Stimulated activated CD8-positive, alpha-beta memory T cell treated with anti-CD3 and anti-CD28 coated beads, Interleukin-12 subunit alpha, Interleukin-12 subunit beta, amount 100 ng/mL, for 1 hour (primary cell): ENCODE measurements at places on chromosomes 7 and 10.

GRCh38 chr10:91579329-91579985, 53.4 kb downstream of the PPP1R3C start:
- no peak for DNase-seq

DNA sequence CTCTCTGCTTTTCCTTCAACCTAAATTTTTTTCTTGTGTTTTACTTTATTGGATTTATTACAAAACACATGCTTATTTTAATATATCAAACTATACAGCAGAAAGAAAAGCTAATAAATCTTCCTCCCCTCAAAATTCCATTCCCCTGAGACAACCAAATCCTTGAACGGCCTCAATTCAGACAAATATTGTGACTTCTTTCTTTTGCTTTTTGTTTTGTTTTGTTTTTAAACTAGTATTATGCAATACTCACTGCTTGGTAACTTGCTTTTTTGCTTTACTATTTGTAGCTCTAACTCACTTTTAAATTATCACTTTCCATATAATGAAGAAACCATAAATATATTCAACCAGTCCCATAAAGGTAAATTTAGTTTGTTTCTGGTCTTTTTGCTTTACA, 59.4 kb upstream of the CDK1 start:
- DNase-seq = no peak

- DNase-seq = no peak
These were observed 153.0 kb downstream of the ATE1 start for GRCh38 chr10:121774813-121775212.

DNA sequence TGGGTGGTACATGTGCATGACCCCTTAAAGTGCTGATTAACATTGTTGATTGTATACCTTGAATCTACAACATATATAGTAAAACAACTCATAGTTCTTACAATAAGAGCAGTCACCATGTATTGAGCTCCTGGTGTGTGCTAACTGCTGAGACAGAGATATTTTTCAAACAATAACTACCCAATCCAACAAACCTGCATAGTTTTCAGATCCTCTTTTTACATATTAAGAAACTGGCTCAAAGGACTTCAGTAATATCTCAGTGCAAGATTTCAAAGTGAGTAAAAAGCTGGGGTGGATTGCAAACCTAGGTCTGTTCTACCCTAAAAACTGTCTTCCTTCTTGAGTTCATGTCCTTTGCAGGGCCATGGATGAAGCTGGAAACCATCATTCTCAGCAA, 272.2 kb downstream of the SNX13 start:
- no peak for DNase-seq

DNA sequence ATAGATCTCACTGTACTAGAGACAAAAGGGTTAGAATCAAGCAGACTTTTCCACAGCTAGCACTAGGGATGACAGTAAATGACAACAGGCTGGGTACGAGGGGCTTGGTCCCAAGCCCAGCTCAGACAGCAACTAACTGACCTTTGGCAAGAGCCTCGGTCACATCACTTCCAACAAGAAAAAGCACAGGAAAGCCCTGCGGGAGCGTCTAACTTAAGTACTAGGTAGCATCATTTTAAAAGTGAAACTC, 22.8 kb downstream of the CALML3 start:
- no peak for DNase-seq

- DNase-seq = no peak
These were observed 62.4 kb upstream of the MKRN1 start for GRCh38 chr7:140541513-140542227.

GRCh38 chr10:62578301-62578700, 204.1 kb downstream of the ZNF365 start:
- no peak for DNase-seq

- DNase-seq = no peak
These were observed 120.4 kb upstream of the TARP start for GRCh38 chr7:38393874-38394273.

- DNase-seq = no peak
These were observed 19.1 kb upstream of the VOPP1 start for GRCh38 chr7:55591282-55591931.

DNA sequence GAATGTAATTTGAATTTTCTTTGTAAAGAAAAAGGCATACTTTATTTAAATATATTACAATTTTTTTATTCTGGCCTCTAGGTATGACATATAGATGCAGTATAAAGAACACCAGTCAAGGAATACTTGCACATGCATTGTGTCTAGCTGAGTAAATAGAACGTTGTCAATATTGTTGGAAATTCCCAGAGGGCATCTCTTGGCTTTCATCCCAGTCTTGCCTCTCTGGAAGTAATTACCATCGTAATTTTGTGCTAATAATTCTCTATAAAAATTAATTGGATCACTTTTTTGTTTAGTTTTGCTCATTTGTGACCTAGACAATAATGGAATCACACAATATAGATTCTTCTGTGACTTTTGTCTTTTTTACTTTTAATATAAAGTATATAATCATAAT, 1052.3 kb upstream of the CELF2 start:
- no peak for DNase-seq

- no peak for DNase-seq
These were observed 1.7 kb upstream of the FUOM start for GRCh38 chr10:133359554-133359971.

GRCh38 chr10:126595160-126595559, 75.3 kb downstream of the C10orf90 start:
- no peak for DNase-seq

DNA sequence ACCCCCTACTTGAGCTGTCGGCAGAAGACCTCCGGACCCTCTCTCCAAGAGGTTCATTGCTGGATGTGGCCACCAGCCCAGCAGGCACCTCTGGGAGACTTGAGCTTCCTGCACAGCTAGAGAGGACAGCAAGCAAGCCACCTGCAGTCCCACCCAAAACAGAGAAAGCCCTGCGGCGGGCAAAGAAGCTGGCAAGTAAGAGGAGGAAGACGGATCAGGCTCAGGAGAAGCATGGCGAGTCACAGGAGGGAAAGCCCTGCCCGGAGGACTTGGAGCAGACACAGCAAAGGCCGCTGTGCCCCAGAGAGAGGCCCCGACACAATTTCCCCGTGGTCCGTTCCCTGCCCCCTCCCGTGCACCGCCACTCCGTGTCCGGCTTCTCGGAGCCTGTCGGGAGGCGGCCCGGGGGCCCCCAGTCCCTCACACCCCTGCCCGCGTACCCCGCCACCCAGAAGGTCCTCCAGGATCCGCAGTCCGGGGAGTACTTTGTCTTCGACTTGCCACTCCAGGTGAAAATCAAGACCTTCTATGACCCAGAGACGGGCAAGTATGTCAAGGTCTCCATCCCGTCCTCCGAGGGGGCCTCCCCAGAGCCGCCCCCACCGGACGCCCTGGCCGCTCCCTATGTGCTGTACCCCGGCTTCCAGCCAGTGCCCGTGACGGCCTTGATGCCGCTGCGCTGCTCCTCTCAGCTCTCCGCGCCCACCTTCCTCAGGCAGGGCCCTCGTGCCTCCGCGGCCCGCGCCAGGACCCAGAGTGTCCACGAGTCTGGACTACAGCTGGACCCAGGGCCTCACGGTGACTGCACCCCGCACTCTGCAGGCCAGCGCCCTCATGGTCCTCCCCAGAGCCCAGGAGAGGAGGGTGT, 27.2 kb downstream of the C10orf71 start:
- DNase-seq = no peak

DNA sequence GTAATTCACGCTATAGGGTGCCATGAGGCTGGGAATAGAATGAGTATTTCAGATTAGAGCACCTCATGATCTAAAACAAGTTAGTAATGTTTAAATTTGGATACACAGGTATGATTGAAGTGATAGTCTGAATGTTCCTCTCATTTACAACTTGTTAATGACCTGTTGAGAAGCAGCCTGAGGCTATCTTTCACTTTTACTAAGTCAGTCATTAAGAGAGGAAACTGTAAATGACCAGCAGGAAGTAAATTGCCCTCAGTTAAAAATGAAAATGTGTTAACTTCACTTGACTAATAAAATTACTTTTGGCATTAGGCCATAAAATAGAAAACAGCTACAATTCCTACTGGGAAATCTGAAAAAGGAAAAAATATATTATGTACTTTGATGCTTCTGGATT, 1042.0 kb downstream of the DNAJB9 start:
- DNase-seq = no peak

DNA sequence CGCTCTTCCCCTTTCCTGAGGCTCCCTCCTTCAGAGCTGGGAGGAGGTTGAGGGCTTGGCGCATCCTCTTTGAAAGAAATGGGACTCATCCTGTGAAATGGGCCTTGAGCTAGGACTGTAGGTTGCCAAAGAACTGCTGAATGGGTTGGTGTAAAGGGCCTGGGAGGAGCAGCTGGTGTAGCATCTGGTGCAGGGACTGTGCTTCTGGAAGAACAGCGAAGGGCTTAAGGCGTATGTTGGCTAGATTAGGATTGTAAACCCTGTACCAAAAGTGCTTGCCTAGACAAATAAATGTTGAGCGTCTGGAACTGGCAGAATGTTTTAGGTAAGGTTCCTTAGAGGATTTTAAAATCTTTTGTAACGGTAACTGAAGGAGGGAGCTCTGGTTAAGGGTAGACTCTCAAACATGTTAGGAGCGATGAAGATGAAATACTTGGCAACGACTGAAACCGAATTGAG, 563 bp downstream of the STAM start:
- DNase-seq = no peak

- DNase-seq = no peak
These were observed 1094.4 kb downstream of the NRG3 start for GRCh38 chr10:82969405-82969804.

DNA sequence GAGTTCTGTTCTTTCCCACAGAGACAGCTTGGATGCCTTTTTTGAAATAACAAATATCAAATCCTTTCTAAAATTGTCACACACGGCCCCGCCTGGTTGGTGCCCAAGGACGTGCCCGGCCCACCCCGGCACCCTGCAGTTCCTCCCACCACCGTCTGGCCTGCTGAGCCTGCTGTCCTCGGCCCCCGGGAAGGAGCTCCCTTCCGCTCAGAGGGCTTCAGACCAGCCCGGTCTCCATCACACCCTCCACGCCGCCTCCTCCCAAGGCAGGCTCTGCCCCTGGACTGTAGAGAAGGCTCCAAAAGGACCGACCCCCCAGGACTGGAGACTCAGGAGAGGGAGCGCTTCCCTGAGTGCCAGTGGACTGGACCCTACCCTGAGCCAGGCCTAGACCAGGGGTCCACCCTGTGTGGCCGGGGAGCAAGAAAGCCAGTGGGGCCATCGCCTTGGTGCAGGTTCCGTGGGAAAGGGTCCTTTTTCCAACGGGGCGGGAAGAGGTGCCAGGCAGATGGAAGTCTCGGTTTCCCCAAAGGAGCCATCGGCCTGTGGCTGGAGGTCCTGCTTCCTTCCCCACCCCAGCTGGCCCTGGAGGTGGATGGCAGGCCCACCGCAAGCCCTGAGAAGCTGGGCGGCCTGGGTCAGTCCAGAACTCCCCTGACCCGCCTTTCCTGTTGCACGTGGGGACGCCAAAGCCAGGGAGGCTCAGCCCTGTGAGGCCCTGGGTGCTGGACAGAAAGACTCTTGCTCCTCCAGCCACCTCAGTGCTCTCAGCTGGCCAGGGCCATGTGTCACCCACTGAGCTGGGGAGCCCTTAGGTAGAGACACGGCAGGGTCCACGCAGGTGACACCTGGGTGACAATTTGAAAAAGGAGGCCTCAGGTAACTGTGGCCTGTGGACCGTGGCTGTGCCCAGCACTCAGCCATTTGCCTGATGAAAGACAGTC, 69.8 kb downstream of the PWWP2B start:
- DNase-seq = no peak

- DNase-seq = no peak
These were observed 81.0 kb upstream of the STK17A start for GRCh38 chr7:43501870-43502269.

DNA sequence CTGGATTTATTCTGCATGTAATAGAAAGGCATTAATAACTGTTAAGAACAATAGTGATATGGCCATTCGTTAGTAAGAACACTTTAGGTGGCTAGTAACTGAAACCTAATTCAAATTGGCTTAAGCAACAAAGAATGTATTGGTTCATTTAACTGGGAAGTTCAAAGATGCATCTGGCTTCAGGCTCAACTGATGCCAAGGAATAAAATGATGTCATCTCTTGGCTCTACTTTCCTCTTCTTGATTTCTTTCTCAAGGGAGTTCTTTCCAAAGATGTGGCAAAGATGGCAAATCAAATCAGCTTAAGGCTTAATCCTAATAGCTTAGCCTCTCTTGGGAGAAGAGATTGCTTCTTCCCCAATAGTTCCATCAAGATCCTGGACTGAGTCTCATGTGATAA, 51.6 kb downstream of the PIK3CG start:
- DNase-seq = no peak

GRCh38 chr7:2480070-2480408, 3.8 kb upstream of the GRIFIN start:
- DNase-seq = no peak
